ENCODE measurements at places on chromosomes 6 and 20.

DNA sequence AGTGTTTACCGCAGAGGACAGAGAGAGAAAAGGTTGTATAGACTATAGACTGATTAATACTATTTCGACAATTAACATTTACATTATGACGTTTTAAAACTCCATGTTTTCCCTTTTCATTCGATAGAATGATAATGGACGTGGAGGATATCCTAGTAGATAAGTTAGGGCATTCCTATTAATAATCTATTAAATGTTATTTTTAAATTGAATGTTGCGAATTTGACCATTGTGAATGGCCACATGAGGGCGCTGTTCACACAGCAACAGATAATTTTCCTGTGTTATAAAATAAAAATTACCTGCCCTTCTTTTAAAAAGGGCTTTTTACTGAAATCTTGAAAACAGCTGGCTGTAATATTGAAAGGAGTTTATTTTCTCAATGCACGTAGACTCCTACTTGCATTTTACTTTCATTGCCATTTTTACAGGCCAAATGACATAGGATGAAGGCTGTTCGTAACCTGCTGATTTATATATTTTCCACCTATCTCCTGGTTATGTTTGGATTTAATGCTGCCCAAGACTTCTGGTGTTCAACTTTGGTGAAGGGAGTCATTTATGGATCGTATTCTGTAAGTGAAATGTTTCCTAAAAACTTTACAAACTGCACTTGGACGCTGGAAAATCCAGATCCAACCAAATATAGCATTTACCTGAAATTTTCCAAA is 3.3 kb downstream of the ADGRB3 start:
- peaks cover 37% of the 10 kb centered on the region for H3K4me1 ChIP-seq
- no peak overlapping the region for H3K4me3 ChIP-seq
- peaks cover 16% of the 10 kb centered on the region for H3K27me3 ChIP-seq
- no peak overlapping the region for H3K27ac ChIP-seq
- peaks cover 3% of the 10 kb centered on the region for H3K36me3 ChIP-seq
- peak; percentile 25 for DNase-seq

- H3K4me3 ChIP-seq, result no peak overlapping the region
- no peaks in the 10 kb centered on the region for H3K4me1 ChIP-seq
- no peak overlapping the region for H3K27ac ChIP-seq
- no peaks in the 10 kb centered on the region for H3K27me3 ChIP-seq
- no peaks in the 10 kb centered on the region for H3K36me3 ChIP-seq
Observed at GRCh38 chr6:81997090-81997926, 244.8 kb upstream of the TENT5A start.

DNA sequence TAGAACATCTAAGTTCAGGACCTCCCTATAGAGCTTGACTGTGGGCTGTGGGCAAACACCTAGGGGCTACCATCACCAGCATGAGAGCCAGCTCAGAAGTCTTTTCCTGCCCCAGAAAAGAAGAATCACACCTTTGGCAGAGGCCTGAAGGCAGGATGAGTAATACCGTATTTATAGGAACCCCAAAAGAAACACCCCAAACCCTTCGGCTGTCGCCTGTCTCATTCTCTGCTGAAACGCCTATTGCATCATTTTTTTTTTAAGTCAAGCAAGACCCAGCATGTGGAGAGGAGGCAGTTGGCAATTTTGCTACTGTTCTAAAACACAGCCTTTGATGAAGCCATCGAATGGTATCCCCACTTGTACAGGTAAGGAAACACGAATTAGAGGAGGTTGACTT is 436.4 kb downstream of the TFAP2A start:
- H3K27ac ChIP-seq, result no peak overlapping the region
- H3K4me3 ChIP-seq, result no peak overlapping the region
- no peaks in the 10 kb centered on the region for H3K27me3 ChIP-seq
- no peak for DNase-seq
- H3K36me3 ChIP-seq, result no peaks in the 10 kb centered on the region

GRCh38 chr6:37535759-37536490 is 36.2 kb upstream of the CCDC167 start:
- peaks cover 5% of the 10 kb centered on the region for H3K36me3 ChIP-seq
- DNase-seq, result peak; percentile 15
- H3K4me3 ChIP-seq, result peak overlapping the region; percentile 21
- no peak overlapping the region for H3K27ac ChIP-seq
- H3K27me3 ChIP-seq, result peaks cover 8% of the 10 kb centered on the region
- H3K4me1 ChIP-seq, result peaks cover 18% of the 10 kb centered on the region

GRCh38 chr6:23659125-23659524 is 466.9 kb upstream of the NRSN1 start:
- H3K27ac ChIP-seq, result no peak overlapping the region
- peak; percentile 53 for DNase-seq
- H3K4me3 ChIP-seq, result no peak overlapping the region
- no peaks in the 10 kb centered on the region for H3K36me3 ChIP-seq
- H3K4me1 ChIP-seq, result peaks cover 11% of the 10 kb centered on the region

GRCh38 chr6:131383421-131384411 is 189.3 kb upstream of the ARG1 start:
- peaks cover 4% of the 10 kb centered on the region for H3K36me3 ChIP-seq
- peaks cover 6% of the 10 kb centered on the region for H3K27me3 ChIP-seq
- no peak overlapping the region for H3K27ac ChIP-seq
- no peak overlapping the region for H3K4me3 ChIP-seq
- peaks cover 17% of the 10 kb centered on the region for H3K4me1 ChIP-seq

GRCh38 chr6:1759870-1760269 is 150.2 kb downstream of the FOXC1 start:
- no peaks in the 10 kb centered on the region for H3K27me3 ChIP-seq
- H3K27ac ChIP-seq, result no peak overlapping the region
- DNase-seq, result no peak
- peaks cover 4% of the 10 kb centered on the region for H3K4me1 ChIP-seq

DNA sequence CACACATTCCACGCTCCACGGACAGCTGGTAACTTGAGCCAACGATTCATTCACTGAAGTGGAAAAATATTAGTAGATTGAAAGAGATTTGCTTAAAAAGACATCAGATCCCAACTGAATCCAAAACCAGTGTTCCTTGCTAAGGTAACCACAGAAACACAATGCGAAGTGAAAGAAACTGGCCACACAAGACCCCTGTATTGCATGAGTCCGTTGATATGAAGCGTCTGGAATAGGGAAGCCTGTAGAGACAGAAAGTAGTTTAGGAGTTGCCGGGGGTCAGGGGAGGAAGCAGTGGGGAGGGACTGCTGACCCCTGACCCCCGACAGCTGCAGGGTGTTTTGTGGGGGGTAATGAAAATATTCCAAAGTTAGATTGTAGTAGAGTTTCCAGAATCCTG is 10.0 kb downstream of the PCK1 start:
- H3K4me3 ChIP-seq, result no peak overlapping the region
- DNase-seq, result no peak
- H3K27me3 ChIP-seq, result no peaks in the 10 kb centered on the region
- H3K4me1 ChIP-seq, result peaks cover 3% of the 10 kb centered on the region

GRCh38 chr20:588476-588875 is 21.6 kb downstream of the TCF15 start:
- no peak overlapping the region for H3K27ac ChIP-seq
- no peak overlapping the region for H3K4me3 ChIP-seq
- peaks cover 3% of the 10 kb centered on the region for H3K27me3 ChIP-seq
- no peak for DNase-seq
- H3K4me1 ChIP-seq, result peaks cover 18% of the 10 kb centered on the region
- peaks cover 4% of the 10 kb centered on the region for H3K36me3 ChIP-seq

- H3K27ac ChIP-seq, result no peak overlapping the region
- H3K4me1 ChIP-seq, result no peaks in the 10 kb centered on the region
- DNase-seq, result no peak
- H3K4me3 ChIP-seq, result no peak overlapping the region
- H3K27me3 ChIP-seq, result peaks cover 2% of the 10 kb centered on the region
Observed at GRCh38 chr6:139846538-139847456, 472.3 kb upstream of the CITED2 start.

- no peak for DNase-seq
- no peak overlapping the region for H3K27ac ChIP-seq
- no peaks in the 10 kb centered on the region for H3K4me1 ChIP-seq
- peaks cover 4% of the 10 kb centered on the region for H3K36me3 ChIP-seq
Observed at GRCh38 chr20:42336576-42336975, 718.4 kb upstream of the CHD6 start.

- H3K27ac ChIP-seq, result peak overlapping the region; percentile 31
- H3K36me3 ChIP-seq, result peaks cover 23% of the 10 kb centered on the region
- H3K4me3 ChIP-seq, result peak overlapping the region; percentile 44
- H3K27me3 ChIP-seq, result peaks cover 14% of the 10 kb centered on the region
- peaks cover 62% of the 10 kb centered on the region for H3K4me1 ChIP-seq
- no peak for DNase-seq
Observed at GRCh38 chr6:139370283-139370998, 4.0 kb downstream of the CITED2 start.

GRCh38 chr6:105402090-105402938 is 568 bp downstream of the PREP start:
- H3K36me3 ChIP-seq, result peaks cover 6% of the 10 kb centered on the region
- peak overlapping the region; percentile 100 for H3K4me3 ChIP-seq
- DNase-seq, result peak; percentile 13
- H3K27ac ChIP-seq, result peak overlapping the region; percentile 76
- H3K27me3 ChIP-seq, result peaks cover 2% of the 10 kb centered on the region

GRCh38 chr6:159262586-159262985 is 93.4 kb downstream of the FNDC1 start:
- DNase-seq, result no peak
- no peak overlapping the region for H3K4me3 ChIP-seq
- no peaks in the 10 kb centered on the region for H3K4me1 ChIP-seq
- H3K36me3 ChIP-seq, result no peaks in the 10 kb centered on the region
- peaks cover 1% of the 10 kb centered on the region for H3K27me3 ChIP-seq

- no peaks in the 10 kb centered on the region for H3K27me3 ChIP-seq
- H3K4me3 ChIP-seq, result no peak overlapping the region
- no peaks in the 10 kb centered on the region for H3K4me1 ChIP-seq
- H3K27ac ChIP-seq, result no peak overlapping the region
Observed at GRCh38 chr6:35128496-35128895, 12.6 kb downstream of the TCP11 start.

- no peaks in the 10 kb centered on the region for H3K27me3 ChIP-seq
- peaks cover 7% of the 10 kb centered on the region for H3K4me1 ChIP-seq
- H3K36me3 ChIP-seq, result no peaks in the 10 kb centered on the region
Observed at GRCh38 chr6:158322724-158323560, 10.7 kb downstream of the TULP4 start.

DNA sequence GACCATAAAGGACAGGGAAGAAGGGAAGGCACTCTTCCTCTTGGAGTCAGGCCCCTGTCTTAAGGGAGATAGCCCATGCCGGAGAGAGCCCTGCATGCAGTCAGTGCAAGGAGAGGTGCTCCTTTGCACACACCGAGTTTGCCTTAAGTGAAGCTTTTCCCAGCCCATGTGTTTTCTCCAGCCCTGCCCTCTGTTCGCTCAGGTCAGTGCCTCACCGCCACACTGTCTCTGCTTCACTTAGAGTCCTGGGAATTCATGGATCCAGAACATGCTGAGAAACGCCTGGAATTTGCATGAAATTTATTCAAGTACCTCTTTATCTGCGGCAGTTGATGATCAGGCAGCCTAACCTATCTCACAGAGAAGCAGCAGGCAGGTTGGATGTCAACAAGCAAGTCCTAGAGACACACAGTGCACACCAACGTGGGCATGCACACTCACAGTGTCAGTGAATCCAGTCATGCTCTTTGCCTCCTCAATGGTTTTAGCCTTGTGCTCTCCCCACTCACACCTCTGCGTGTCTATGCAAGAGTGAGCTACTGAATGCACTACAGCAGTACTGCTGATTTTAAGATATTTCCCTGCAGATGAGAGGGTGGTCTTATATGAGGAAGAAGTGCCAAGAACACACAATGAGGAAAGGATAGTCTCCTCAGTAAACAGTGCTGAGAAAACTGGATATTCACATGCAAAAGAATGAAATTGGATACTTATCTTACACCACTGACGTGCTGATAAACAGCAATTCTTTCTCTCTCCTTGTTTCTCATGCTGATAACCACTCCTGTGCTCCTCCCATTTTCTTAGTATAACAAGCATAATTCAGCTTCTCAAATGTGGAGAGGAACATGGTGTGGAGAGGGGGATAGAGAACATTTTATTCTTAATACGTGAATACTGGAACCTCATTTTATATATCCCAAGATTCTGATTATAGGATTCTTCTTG is 295.1 kb upstream of the CDYL start:
- DNase-seq, result no peak
- no peak overlapping the region for H3K27ac ChIP-seq

DNA sequence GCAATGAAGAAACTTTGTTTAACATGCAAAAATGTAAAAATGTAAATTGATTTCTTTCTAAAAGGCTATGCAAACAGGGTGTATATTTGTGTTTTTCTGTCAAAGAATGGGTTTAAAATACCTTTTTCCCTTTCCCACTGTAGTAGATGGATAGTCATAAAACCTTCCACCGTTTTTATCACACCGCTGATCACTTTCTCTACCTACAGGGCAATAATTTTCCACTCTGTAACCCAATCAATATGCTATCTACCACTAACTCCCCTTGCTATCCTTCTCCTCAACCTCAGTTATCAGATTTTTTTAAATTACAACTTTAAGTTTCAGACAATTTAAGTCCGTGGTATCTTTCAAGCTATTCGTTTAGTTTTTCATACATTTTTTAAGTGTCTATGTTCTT is 91.4 kb upstream of the ARID1B start:
- peak overlapping the region; percentile 96 for H3K27ac ChIP-seq
- H3K27me3 ChIP-seq, result peaks cover 22% of the 10 kb centered on the region
- H3K4me3 ChIP-seq, result peak overlapping the region; percentile 89
- no peaks in the 10 kb centered on the region for H3K36me3 ChIP-seq

DNA sequence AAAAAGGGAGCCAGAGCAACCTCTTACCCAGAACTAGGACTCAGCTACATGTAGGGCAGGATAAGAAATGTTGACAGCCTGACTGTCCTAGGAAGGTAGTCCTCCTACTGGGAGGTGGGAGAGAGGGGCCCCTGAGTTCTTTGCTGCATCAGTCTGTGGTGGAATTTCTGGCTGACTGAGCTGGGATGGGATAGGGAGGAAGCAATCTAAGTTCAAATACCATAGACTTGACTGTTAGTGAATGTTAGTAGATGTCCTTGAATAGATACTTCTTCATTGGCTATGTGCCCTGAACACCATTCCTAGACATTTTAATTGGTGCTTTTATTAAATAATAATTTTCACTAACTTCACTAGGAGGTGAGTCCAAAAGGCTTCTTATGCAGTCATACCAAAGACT is 1343.6 kb upstream of the CITED2 start:
- DNase-seq, result no peak
- H3K36me3 ChIP-seq, result no peaks in the 10 kb centered on the region
- H3K4me1 ChIP-seq, result no peaks in the 10 kb centered on the region
- no peak overlapping the region for H3K4me3 ChIP-seq

DNA sequence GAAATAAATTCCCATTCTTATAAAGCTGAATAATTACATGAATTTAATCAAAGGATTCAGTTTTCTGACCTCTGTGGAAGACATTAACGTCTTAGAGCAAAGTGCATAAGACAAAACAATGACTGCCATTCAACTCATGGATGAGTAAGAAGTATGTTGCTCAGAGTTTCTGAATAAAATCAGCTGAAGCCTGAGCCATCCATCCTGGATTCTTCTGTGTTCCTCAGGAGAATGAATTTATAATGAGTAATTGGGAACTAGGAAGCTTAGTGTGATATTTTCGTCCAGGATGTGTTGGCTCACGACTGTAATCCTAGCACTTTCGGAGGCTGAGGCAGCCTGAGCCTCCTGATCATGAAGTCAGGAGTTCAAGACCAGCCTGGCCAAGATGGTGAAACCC is 62.8 kb downstream of the PERP start:
- H3K27ac ChIP-seq, result no peak overlapping the region
- H3K4me1 ChIP-seq, result no peaks in the 10 kb centered on the region
- H3K36me3 ChIP-seq, result no peaks in the 10 kb centered on the region
- H3K4me3 ChIP-seq, result no peak overlapping the region
- no peaks in the 10 kb centered on the region for H3K27me3 ChIP-seq
- no peak for DNase-seq
